ENCODE measurements at places on chromosomes 3 and 15.

GRCh38 chr3:126952983-126953660 is 29.8 kb upstream of the PLXNA1 start:
- DNase-seq, result no peak

- DNase-seq, result no peak
Observed at GRCh38 chr3:120399372-120399771, 50.2 kb upstream of the LRRC58 start.

DNA sequence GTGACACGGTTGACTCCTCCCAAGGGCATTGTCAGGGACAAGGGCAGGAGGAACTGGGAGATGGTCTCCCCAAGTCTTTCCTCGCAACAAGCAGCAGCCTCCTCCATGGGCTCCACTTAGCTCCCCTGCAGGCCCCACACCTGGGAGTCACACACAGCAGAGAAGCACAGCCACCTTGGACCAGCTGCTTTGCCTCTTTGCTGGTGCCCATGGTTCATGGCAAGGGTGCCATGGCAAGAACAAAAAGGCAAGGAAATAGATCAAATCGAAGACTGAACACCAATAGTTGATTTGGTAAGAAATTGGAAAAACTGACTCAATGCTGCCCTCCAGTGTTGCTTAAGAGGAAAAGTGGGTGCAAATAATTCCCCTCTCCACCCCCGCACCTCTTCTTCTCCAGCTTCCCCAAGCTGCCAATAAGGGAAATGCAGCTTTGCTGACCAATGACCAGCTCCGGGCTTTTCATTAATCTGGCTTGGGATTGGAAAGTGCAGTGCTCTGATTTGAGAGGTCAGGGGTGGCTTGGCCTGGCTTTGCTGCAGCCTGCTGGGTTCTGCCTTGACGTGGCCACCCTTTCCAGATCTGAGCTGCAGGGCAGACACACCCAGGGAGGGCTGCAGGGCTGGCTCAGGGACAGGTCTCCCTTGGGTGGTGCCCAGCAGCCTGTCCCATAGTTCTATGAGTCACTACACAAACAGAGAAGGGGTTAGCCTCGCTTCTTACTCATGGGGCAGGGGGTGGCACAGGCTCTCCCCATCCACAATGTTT is 162.0 kb downstream of the KLF13 start:
- DNase-seq, result no peak

- no peak for DNase-seq
Observed at GRCh38 chr3:171967137-171967783, 72.1 kb upstream of the FNDC3B start.

GRCh38 chr3:31959951-31960792 is 20.9 kb downstream of the OSBPL10 start:
- DNase-seq, result no peak

DNA sequence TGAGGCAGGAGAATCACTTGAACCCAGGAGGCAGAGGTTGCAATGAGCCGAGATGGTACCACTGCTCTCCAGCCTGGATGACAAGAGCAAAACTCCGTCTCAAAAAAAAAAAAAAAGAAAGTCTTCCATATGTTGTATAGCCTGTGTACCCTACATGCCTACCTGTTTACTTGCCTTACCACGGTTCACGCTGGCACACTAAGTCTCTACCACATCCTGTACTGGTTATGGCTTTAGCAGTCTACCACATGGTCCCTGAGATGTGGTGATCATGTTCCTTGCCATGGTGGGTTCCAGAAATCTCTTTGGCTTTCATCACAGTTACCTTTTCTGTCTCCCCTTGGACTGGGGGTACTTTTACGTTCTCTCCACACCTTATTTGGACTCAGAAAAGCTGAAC is 63.8 kb upstream of the TBC1D5 start:
- DNase-seq, result no peak

DNA sequence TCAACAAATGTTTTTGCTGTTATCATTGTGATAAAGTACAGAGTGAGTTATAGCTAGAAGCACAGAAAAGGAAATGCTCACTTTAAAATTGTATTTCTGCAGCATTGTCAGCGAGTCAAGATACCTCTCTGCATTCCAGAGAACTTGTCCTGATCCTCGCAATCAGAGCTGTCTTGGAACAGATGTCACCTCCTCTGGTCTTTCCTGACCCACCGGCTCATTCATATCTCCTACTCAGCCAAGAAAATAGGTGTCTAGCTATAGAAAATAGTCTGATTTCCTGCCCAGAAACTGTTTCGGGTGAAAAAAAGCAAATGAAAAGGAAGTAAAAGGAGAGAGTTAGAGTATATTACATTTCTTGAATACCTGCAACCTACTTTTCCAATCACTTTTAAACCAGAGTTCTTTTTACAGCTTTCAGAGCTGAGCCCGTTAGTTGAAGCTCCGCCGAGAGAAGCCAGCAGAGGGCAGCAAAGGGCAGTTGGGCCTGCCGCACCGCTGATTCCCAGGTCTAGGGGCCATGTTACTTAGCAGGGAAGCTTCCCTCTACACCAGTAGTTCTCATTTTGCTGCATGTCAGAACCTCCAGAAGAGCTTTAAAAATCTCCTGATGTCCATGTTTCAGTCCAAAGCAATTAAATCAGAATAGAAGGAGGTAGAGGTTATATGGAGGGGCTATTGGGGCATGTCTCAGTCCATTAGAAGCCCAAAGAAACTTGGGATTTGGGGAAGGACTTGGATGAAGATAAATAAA is 185.7 kb upstream of the THRB start:
- peak; percentile 51 for DNase-seq

DNA sequence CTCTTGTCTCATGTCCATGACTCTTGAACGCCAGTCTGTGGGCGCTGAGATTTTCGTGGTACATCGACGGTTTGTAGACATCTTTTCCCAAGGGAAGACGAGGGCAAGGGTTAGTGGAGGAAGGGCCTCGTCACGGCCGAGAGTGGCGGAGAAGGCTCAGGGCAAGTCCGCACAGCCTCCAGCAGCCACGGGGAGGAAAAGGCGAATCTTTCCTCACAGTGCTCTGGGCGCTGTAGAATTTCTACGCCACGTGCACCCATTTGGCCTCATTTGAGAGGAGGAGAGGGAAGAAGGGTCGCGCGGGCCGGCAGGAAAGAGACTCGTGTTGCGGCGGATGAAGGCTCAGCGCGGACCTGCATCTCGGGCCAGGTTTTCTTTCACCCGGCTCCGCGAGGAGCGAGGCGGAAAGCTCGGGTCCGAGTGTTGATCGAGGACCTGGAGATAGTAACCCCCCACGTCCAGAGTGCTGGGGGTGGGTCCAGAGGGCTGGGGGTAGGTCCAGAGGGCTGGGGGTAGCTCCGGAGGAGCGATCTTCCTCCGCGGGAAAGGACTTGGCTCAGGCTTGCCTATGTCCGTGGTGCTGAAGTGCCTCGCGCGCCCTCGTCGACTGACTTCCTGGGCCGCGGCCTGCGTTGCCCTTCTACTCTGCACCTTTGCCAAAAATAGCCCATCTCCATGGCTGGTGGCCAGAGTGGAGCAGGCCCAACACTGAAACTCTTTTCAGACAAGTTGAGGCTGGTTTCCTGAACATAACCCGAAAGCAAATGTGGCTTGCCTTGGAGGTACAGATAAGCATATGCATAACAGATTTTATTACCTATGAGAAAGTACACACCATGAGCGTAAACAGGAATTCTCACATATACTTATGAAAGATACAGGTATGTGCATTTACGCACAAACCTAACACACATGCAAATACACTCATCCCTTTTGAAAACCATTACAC is 1.1 kb downstream of the SLC35G2 start:
- DNase-seq, result peak; percentile 23

- DNase-seq, result no peak
Observed at GRCh38 chr3:48581621-48582481, 13.3 kb downstream of the COL7A1 start.

DNA sequence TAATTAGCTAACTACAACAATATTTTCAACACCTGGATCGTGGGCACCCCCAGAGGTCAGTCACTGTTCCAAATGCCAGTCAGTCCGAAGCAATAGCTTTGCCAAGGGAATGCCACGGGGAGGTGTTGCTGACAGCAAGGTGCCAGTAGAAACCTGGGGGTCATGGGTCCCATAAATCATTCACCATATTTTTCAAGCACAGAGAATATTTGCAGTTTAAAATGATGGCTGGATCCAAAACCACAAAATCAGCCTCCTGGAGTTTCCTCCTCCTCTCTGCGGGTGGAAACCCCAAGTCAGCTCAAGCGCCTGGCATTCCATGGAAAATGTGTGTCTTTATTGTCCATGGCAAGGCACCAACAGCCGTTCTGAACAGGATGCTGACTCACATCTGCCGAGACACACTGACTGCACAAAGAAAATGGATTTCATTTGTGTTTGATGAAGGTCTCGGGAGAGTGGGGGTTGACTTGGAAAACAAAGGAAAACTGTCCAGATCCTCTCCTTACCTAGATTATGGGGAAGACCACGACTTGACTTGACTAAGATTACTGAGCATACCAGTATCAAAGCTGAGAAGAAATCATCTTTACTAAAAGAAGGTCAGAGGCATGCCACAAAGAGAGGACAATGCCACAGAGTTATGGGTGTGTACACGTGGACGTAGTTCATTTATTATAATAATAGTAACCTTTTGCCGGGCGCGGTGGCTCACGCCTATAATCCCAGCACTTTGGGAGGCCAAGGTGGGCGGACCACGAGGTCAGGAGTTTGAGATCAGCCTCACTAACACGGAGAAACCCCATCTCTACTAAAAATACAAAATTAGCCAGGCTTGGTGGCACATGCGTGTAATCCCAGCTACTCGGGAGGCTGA is 26.4 kb downstream of the ANXA2 start:
- no peak for DNase-seq

- no peak for DNase-seq
Observed at GRCh38 chr3:122755491-122755890, 38.1 kb downstream of the HSPBAP1 start.

Data from activated T-cell treated with anti-CD3 and anti-CD28 coated beads for 48 hours (primary cell).